Astrocyte (in vitro differentiated cells and primary cell): ENCODE measurements at places on chromosomes 6 and 20. TPM values are rescaled to one million over a fixed set of nuclear protein-coding genes. Genes with fewer than 3 reads are reported as not detected.
A peak's percentile ranks its signal among the peaks of the same experiment; 100 is the strongest.

The ZNF165 gene
- total RNA-seq: 0.48 and 0.75 TPM in 2 replicates

The GSTA4 gene
- total RNA-seq: 10.9 and 12.0 TPM in 2 replicates

The RAET1G gene
- total RNA-seq: not detected in 2 replicates

GRCh38 chr6:22709803-22710202, 140.4 kb downstream of the HDGFL1 start:
- H3K4me1 ChIP-seq: no peaks in the 10 kb centered on the region
- DNase-seq: no peak
- H3K27ac ChIP-seq: no peak overlapping the region
- no peaks in the 10 kb centered on the region for H3K27me3 ChIP-seq
- no peak overlapping the region for H3K4me3 ChIP-seq

DNA sequence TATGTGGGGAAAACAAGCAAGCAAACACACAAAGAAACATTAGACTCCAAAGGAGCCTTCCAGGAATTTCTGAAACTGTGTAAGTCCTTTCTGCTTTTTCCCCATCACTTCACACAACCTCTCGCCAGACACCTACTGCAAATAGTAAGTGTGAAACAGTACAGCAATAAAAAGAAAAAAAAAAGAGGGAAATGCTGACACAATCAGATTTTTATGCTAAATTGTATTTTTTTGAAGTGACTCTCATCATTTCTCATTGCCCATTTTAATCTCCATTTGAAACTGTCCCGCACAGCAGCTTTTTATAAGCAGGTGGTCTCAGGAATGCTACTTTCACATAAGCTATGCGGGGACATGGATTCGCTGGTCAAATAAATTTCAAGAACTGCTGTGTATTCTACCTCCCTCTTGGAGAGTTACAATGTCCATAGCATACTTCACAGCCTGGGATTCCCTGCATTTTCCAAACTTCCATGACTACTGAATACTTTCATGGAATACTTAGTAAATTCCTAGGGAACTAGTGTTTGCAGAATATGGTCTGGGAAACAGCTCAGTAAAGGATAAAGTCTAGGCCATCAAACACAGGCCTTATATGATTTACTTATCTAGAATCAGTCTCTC, 139.9 kb upstream of the TSHZ2 start:
- no peaks in the 10 kb centered on the region for H3K4me1 ChIP-seq
- no peaks in the 10 kb centered on the region for H3K27me3 ChIP-seq
- no peaks in the 10 kb centered on the region for H3K36me3 ChIP-seq
- no peak for DNase-seq
- no peak overlapping the region for H3K4me3 ChIP-seq

GRCh38 chr6:32109114-32109764, at the start of gene TNXB:
Gene TNXB, minus strand, starts transcription at chr6:32109338. Its CDS starts 11,140 bp downstream, at chr6:32098198.
- H3K27me3 ChIP-seq: peaks cover 9% of the 10 kb centered on the region
- no peak for DNase-seq
- peaks cover 11% of the 10 kb centered on the region for H3K4me1 ChIP-seq

DNA sequence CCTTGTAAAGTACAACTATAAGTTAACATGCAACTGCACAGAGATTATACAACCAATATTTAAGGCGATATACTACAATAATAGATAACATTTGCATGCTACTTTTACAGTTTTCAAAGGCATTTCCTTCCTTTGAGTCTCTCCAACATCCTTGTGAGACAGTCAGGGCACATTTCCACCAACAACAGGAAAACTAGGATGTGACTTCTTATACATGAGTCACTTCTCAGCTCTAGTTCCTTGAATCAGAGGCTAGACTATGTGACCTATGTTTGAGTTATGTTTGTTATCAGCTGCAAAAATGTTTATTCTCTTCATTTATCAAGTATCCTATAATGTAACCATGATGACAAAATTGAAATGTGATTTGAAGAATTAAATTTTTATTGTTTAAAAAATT, 51.7 kb upstream of the TFAP2D start:
- no peak overlapping the region for H3K4me3 ChIP-seq
- H3K36me3 ChIP-seq: no peaks in the 10 kb centered on the region
- H3K4me1 ChIP-seq: no peaks in the 10 kb centered on the region
- H3K27me3 ChIP-seq: no peaks in the 10 kb centered on the region
- H3K27ac ChIP-seq: no peak overlapping the region
- DNase-seq: no peak

- H3K27ac ChIP-seq: peak overlapping the region; percentile 96
- DNase-seq: no peak
- peaks cover 4% of the 10 kb centered on the region for H3K27me3 ChIP-seq
- H3K36me3 ChIP-seq: no peaks in the 10 kb centered on the region
- peaks cover 11% of the 10 kb centered on the region for H3K4me1 ChIP-seq
Observed at GRCh38 chr20:24991897-24992486, 559 bp downstream of the APMAP start.
